ENCODE measurements at places on chromosomes 13 and 19.

DNA sequence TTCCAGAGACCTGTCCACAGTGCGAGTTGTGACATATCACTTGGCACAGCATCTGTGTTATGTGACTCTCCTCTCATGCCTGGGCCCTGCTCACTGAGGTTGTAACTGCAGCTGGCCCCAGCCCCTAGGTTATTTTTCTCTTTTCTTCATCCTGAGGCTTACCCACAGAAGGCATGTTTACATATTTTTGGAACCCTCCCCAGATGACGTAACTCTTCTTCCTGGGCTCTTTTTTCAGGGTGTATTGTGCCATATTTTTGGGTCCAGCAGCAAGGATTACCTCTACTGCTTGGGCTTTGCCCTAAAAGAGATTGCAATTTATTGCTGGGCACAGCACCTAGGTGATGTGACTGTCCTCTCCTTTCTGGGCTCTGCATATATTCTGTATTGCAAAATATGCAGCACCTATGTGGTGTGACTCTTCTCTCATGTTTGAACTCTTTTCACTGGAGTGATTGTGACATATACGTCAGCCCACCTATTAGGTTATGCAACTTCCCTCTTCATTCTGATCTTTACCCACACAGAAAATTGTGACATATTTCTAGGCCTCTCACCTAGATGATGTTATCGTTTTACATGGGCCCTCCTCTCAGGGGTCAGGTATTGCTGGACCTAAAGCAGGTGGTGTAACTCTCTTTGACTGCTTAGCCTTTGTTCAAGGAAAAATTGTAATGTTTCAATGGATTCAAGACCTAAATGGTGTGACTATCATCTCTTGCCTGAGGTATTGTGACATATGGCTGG, 64.5 kb upstream of the ZNF724 start:
- no peak for DNase-seq

DNA sequence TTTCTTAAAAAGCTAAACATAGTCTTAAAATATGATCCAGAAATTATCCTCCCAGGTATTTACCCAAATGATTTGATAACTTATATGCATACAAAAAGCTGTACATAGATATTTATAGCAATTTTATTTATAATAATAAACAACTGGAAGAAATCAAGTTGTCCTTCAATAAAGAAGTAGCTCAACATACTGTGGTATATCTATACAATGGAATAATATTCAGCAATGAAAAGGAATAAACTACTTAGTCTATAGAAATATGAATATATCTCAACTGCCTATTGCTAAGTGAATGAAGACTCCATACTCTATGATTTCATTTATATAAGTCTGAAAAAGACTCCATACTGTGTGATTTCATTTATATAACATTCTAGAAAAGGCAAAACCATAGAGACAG, 47.1 kb upstream of the SLAIN1 start:
- no peak for DNase-seq

GRCh38 chr13:101382086-101382485, 34.2 kb downstream of the NALCN start:
- no peak for DNase-seq

- DNase-seq: no peak
Observed at GRCh38 chr13:110876609-110877008, 38.3 kb downstream of the ANKRD10 start.

DNA sequence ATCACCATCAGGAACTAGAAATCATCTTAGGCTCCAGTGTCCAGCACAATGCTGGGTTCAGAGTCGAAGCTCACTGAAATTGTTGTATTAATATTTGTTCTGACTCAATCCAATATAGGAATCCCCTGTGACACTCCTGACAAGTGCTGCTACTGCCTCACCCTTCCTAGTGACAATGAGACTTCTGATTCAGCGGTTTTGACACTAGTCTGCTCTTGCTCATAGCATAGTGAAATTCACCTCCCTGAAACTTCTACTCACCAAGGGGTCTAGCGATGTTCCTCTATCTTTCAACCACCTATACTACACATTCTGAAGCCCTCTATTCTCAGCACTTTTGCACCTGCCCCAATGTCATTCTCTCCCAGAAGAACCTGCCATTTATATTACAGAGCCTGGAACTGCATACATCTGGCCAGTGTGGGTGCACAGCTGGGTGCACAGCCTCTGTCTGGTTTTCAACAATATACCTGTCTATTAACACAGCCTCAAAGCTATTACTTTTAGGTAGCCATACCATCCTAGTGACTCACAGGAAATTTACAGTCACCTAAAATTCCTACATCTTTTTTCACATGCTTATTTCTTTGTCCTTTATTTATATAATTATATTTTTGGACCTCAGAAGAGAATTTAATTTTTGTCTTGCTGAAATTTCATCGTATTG, 88.3 kb downstream of the DOCK9 start:
- no peak for DNase-seq

DNA sequence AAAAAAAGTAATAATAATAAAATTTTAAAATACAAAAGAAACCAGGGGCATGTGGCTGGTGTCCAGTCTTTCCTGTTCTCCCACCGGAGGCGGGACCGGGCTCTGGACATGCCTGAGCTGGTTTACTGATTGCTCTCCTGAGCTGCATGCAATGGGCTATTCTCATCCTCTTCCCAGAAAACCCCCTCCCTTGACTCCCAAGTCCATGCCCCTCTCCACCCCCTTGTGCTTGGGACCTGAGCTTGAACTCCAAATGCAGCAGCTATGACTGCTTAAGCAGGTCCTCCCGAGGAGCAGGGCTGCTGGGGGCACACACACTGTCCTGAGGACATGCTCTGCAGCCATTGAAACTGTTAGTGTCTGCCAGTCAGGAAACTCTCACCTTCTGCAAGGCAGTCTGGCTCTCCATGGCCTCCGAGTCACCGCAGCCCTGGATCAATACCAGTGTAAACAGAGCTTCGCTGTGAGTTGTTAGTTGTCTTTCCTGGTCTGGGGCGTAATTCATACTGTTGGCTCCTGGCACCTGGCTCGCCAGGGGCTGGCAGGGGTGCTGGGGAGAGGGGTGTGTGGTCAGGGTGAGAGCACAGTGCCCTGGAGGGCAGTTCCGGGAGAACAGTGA, 41.6 kb upstream of the CHST8 start:
- DNase-seq: no peak

- DNase-seq: no peak
Observed at GRCh38 chr13:23876265-23876664, 12.9 kb downstream of the MIPEP start.

GRCh38 chr19:13722146-13722545, 42.2 kb upstream of the MRI1 start:
- no peak for DNase-seq

DNA sequence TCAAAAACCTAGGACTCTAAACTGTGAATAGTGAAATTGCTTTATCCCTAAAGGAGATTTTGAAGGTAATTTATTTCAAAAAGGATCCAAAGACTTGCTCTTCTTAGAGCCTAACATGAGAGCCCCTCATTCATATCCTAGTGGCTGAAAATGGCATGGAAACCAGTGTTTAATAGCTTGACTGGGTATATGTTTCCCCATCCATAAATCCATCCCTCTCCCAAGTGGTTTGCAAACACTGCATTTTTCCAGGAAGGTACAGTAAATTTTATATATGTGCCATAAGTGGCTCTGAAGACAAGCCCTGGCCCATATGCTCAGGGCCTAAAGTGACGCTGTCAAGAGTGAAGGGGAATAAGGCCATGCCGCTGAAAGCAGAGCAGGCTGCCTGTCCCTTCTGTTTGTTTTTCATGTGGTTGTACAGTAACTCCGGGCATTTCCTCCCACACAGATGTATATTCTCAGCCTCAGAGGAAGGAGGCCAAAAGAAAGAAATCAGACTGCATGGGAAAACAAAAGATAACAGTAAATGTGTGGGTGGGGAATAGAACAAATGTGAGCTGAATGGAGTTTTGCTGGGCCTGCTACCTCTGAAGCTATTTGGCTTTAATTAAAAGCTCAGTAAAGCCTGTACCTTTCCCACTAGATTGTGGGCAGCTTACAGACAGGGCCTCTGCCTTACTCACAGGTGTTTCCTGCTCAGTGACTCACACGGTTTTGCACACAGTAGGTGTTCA, 181.9 kb downstream of the PCDH9 start:
- no peak for DNase-seq

DNA sequence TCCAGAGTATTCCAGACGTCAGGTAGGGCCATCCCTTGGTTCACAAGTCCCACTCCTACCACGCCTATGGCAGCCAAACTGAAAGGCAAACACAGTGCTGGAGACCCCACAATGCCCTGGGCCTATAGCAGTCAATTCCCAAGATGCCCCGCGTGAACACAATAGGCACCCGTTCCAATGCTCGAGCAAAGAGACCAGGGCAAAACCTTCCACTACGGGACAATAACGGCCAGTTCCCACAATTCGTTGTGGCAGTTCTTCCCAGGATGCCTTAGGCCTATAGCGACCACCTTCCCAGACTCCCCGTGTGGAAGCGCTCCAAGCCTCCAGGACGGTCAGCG, 538 bp downstream of the ZNF428 start:
- peak; percentile 36 for DNase-seq

- no peak for DNase-seq
Observed at GRCh38 chr19:8700956-8701355, 2.4 kb upstream of the ACTL9 start.

GRCh38 chr19:6038634-6039405, 60.9 kb upstream of the RANBP3 start:
- DNase-seq: no peak

- no peak for DNase-seq
Observed at GRCh38 chr19:12098040-12098439, 33.5 kb downstream of the ZNF844 start.

GRCh38 chr13:56349866-56350265, 790.9 kb upstream of the PRR20A start:
- no peak for DNase-seq

GRCh38 chr19:37763488-37763887, 15.9 kb downstream of the ZNF573 start:
- no peak for DNase-seq

GRCh38 chr19:6707011-6707657, 13.3 kb downstream of the C3 start:
- DNase-seq: no peak

GRCh38 chr19:22945560-22945959, 57.4 kb downstream of the ZNF728 start:
- DNase-seq: no peak

GRCh38 chr13:24097064-24097463, 63.5 kb upstream of the SPATA13 start:
- DNase-seq: peak; percentile 46

GRCh38 chr19:52542984-52543664, 15.7 kb downstream of the ZNF808 start:
- DNase-seq: no peak

GRCh38 chr13:87138866-87139265, 532.3 kb upstream of the SLITRK5 start:
- no peak for DNase-seq

- DNase-seq: peak; percentile 33
Observed at GRCh38 chr13:27450921-27451471, 632 bp upstream of the MTIF3 start.

- no peak for DNase-seq
Observed at GRCh38 chr13:62060570-62060969, 644.9 kb upstream of the PCDH20 start.

DNA sequence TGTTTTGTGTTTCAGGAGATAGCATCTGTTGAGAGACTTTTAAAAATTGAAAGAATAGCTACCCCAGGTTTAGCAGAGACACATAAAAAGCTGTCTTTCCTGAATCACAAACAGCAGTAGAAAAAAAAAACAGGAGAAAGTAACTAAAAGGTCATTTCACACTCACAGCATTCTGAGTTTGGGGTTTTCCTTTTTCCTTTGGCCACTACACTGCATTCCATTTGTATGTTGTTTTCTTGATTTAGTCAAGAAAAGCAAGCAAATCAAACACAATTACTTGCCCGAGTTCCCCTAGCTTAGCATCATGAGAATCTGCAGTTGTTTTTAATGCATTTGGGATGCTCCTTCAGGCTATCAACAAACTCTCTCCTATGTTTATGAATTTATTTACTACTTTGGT, 161.0 kb downstream of the KCTD12 start:
- no peak for DNase-seq

DNA sequence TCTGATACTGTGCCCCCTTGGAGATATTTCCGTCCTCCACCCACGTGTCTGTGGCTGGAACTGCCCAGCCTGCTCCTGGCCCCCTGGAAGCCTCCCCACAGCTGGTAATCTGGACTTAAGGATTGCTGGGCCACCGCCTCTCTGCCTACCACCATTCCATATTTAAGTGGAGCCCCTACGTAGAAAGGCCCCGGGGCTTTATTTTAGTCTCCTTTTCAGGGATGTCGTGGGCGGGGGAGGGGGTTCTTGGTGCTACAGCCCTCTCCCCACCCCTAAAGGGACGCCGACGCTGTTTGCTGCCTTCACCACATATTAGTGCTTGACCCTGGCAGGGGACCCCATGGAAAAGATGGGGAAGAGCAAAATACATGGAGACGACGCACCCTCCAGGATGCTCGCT, 2.7 kb upstream of the NOP53 start:
- no peak for DNase-seq

DNA sequence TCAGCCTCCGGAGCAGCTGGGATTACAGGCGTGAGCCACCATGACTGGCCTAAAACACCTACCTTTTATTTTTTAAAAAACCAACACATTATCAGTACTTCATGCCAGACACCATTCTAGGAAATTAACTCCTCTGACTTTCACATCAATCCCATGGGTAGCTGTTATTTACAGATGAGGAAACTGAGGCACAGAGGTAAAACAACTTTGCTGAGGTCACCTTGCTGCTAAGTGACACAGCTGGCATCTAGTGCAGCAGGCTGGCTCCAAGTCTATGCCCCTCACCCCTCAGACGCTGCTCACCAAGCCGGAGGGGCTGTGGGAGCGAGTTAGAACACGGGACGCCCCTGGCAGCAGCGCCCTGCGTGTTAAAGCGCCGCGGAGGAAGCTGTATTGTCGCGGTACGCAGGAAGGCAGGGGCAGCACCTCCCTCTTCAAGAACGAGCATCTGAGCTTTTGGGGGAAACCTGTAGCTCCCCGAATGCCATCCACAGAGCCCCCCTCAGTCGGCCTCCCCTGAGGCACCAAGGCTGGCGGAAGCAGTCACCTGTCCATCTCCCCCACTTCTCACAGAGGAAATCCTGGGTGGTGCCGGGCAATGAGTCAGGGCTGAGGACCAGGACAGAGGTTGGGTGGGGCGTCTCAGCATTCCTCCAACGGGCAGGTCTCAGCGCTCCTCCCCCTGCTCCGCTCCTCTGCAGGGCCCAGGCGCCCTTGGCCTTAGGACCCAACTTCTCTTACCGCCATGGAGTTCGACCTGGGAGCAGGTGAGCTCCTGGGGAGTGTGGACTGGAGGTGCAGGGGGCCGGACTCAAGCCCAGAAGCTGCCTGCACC, at the start of gene C19orf33:
C19orf33 (plus strand) TSS at position 735 of the 835 bp plus-strand sequence; CDS start at position 746, 11 bp downstream.
- DNase-seq: no peak
